Cerebellar nuclear complex (tissue), 1 donor: ENCODE measurements at places on chromosomes 5 and 9.

DNA sequence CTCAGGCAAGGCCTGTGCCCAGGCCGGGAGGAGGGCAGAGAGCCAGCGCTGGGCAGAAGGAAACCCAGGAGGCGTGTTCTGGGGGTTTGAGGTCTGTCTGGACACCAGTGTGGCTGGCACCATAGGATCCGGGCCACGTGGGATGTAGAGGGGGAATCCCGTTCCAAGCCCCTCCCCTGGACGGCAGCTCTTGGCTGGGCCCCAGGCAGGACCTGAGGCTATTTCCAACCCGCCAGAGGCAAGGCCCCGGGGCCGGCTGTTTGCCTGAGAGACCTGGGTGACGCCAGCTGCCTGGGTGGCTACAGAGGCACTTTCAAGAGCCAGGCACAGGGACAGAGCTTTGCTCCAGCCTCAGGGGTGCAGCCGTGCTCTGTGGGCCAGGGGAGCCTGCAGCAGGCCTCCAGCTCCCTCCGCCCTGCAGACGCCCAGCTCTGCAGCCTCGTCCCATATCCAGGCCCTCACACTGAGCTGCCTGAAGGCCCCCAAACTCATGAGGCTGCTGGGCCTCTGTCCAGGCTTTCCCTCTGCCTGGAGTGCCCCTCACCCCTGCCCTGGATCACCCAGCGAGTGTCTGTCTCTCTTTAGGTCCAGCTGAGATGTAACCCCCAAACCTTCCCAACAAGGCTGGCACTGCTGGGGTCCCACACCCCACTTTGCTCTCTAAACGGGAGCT is 56.6 kb upstream of the EGFL7 start:
- DNase-seq = no peak

DNA sequence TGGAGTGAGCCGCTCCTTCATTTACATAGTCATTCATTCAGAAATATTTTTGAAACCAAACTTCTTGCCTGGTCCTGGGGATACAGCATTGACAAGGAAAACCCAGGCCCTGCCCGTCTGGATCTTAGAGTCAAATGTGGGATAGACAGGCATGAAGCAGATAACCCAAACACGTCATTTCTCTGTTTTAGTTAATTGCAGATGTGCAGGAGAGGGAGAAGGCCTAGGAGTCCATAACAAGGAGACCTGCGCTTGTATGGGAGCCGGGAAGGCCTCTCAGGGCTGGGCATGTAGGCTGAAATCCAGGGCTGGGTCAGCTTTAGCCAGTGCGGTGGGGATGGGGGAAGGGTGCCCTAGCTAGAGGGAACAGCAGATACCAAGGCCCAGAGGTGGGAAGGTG is 43.3 kb downstream of the PRRX2 start:
- DNase-seq = no peak

DNA sequence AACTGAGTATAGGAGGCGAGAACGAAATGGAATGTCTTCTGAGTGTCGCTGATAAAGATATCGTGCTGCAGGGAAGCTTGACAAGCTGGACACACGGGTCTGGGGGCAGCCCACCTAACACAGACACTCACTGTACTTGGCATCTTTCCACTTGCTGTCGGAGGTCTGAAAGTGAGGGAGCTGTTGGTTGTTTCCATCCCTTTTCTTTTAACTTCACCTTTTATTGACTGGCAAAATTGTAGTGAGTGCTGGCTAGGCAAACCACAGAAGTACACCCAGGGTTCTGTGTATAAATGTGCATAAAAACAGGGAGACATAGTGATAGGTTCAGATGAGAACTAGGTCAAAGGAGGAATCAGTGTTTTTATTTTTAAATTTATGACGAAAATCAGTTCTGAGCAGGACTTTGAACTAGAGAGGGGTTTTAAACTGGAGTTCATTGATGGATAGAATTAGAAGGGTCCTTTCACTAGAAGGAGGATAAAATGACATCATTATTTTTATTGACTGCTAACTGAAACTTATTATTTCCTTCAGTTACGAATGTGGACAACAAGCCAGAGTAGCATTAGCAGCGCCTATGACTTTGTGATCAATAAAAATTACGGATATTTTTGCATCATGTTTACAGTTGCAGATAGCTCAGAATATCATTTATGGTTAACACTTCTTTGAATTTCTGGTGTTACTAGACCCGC is 817 bp downstream of the GAPVD1 start:
- no peak for DNase-seq

DNA sequence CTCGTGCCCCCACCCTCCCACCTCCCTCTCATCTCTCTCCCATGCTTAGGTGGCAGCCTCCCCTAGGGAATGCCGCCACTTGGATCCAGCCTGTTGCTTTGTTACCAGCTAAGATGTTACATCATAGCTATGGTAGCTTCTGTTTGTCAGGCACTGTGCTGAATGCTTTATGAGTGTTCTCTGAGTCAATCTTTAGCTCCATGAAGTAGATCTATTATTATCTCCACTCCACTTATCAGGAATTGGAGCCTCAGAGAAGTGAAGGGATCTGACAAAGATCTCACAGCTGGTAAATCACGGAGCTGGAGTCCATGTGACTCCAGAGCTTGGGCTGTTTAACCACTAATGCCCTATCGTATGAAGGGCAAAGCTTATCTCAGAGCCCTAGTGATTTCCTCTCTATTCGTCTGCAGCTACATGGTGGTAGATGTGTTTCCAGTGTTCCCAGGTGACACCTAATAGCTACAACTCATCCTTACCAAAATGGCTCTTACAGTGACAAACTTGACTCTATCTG is 54.1 kb downstream of the GARNL3 start:
- no peak for DNase-seq

DNA sequence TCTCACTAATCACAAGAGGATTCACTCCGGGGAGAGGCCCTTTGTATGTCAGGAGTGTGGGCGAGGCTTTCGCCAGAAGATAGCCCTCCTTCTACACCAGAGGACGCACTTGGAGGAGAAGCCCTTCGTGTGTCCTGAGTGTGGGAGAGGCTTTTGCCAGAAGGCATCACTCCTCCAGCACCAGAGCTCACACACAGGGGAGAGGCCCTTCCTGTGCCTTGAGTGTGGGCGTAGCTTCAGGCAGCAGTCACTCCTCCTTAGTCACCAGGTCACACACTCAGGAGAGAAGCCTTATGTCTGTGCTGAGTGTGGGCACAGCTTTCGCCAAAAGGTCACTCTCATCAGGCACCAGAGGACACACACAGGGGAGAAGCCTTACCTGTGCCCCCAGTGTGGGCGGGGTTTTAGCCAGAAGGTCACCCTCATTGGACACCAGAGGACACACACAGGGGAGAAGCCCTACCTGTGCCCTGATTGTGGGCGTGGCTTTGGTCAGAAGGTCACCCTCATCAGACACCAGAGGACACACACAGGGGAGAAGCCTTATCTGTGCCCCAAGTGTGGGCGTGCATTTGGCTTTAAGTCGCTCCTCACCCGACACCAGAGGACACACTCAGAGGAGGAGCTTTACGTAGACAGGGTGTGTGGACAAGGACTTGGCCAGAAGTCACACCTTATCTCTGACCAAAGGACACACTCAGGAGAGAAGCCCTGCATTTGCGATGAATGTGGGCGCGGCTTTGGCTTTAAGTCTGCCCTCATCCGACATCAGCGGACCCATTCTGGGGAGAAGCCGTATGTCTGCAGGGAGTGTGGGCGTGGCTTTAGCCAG is 27.8 kb downstream of the NUTM2F start:
- DNase-seq = no peak

- DNase-seq = no peak
Observed at GRCh38 chr9:90858457-90858901, 56.9 kb downstream of the SYK start.

DNA sequence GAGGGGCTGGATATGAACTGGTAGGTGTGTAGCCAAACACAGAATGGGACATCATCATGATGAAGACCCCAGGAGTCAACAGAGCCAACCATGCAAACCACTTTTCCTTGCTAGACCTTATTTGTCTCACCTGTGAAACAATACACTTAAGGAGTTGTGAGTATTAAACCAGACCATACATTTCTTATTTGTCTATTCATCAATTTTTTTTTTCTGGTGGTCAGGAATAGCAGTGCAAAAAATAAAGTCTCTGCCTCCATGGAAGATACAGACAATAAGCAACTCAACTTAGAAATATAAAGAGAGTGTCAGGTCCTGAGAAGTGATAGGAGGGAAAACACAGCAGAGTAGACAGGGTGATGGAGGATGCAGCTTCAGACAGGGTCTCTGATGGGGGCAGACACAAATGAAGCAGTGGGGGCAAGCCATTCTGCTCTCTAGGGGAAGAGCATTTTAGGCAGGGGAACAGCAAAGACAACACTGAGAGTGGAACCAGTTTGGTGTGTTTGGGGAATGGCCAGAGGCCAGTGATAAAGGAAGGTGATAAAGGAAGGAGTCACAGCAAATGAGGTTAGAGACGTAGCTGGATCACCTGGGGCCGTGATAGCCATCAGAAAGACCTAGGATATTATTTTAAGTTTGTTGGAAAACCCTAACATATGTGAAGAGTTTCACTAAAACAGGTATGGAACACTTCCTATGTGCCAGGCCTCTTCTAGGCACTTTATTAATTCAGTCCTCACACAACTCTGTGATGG is 256.2 kb downstream of the MAN2A1 start:
- DNase-seq = no peak
